IPS DF 19.7 (cell line): ENCODE measurements at places on chromosomes 1 and 21.

GRCh38 chr1:203122159-203122558 is 5.4 kb upstream of the ADORA1 start:
- no peak for DNase-seq

- DNase-seq = no peak
Observed at GRCh38 chr21:20783611-20784010, 214.6 kb upstream of the NCAM2 start.

GRCh38 chr1:181111559-181111958 is 23.1 kb downstream of the IER5 start:
- no peak for DNase-seq

DNA sequence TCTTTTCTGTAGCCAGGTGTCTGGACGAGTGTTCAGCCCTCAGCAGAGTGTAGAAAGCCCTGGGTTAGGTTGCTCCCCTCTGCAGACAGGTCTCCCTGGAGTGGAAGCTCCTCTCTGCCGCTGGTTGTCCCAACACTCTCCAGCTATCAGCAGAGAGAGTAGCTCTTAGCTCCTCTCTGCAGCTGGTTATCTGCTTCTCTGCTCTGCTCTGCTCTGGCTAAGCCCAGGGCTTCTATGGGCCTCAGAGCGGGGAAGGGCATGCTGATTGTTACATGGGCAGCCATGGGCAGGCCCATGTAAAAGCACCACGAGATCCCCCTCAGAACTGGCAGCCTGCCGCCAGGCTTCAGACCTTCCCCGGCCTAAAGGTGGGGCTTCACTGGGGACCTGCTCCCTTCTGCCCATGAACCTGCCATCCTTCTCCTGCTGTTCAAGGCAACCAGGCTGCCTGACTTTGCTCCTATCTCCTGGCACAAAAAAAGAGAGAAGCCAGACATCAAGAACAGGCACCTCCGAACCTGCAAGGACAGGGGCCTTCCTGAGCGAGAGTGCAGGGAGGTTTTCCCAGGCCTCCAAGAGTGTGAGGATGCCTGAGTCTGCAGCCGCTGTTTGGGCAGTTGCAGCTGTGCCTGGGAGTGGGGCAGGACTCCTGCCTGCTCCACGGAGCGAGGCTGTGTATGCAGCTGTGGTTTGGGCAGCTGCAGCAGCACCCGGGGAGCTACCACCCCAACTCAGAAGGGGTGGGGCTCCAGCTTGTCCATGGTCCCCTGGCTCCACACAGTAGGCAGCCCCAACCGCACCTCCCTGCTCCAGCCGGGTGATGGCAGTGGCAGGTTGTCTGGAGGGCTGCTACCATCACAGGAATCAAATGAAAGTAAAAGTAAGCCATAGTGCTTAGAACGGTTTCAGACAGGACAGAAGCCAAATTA is 973.7 kb downstream of the LTN1 start:
- DNase-seq = no peak

- no peak for DNase-seq
Observed at GRCh38 chr1:43942411-43942810, 4.3 kb upstream of the IPO13 start.

DNA sequence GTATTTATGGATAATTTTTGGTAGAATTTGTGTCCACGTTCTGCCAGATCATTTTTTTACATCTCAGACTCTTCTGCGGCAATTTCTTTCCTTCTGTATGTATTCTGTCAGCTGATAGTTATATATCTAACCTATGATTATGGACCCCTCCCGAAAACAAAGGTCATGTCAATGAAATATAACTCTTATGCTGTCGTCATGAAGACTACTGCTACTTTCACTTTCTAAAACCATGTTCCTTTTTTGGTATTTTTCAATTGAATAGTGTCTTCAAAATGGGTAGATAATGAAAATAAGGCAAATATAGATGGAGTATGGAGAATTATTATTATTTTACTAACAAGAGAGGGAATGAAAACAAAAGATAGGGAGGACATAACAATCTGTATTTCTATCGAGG is 3.2 kb downstream of the ANGPTL1 start:
- DNase-seq = no peak

DNA sequence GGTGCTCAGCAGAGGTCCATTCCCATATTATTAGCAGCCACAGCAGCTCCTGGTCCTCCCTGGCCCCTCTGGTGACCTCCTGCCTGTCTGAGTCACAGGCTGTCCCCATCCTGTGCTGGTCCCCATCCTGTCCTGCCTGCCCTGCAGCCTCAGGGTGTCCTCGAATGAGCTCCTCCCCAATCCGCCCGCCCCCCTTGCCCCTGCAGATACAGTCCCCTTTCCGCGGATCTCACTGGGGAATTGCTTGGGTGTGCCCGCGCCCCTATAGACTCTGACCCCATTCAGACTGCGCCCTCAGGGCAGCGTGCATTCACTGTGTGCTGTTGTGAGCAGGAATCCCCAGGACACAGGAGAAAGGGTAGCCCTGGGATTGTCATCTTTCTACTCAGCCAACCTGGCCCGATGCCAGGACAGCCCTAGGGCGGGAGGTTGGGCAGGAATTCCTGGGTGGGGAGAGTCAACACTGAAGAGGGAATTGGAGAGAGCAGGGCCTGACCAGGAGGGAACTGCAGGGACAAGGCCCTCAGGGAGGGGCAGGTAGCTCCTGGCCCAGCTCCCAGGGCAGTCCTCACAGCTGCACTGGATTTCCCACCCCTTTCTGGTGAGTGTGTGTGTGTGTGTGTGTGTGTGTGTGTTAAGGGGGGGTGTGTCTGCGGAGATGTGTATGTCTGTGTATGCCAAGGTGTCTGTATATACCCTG is 1.1 kb upstream of the GUCA2A start:
- no peak for DNase-seq

DNA sequence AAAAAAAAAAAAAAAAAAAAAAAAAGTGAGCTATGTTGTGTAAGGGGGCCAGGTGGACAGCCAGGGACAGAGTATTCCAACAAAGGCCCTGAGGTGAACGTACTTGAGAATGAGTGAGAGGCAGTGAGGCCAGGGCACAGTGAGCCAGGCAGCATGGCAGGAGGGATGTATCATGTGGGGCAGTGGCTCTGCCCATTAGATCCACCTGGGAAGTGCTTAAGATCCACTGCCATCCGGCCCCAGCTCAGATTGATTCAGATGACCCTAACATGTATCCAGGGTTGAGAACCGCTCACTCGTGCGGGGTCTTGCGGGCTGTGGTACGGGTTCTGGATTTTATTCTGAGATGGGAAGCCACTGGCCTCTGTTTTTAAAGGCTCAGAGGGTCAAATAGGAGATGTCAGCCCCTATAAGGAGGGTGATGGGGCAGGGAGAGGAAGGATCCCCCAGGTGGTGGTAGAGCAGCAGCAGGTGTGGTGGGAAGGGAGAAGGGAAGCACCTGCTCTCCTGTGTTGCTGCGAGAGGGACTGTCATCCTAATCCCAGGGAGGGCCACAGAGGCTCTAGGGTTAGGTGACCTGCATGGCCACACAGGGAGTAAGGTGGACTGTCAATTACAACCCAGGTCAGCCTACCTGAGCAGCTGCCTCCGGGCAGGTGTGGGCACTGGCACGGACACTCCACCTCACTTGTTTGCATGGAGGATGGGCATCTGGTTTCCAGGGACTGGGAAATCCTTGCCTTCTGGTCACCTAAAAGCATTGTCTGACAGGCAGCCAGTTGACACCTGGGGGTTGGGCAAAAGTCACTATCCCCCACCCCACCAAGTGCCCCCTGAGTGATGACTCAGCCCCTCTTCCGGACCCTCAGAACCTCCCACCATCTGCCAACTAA is 31.6 kb downstream of the CDK18 start:
- DNase-seq = no peak

DNA sequence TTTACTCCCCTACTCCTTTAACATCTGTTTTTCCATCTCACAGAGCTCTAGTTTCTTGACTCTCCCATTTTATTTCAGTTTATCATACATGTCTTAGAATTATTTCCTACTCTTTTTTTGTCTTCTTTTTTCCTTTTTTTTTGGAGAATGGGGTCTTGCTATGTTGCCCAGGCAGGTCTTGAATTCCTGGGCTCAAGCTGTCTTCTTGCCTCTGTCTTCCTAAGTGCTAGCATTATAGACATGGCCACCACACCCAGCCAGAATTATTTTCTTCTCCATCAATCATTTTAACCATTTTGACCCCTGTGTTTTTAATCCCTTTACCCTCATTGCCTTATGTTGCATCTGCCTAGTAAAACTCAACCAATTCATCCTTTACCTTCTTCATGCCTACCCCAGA is 123.2 kb upstream of the KIAA1614 start:
- no peak for DNase-seq

GRCh38 chr1:1349256-1350012 is at the start of gene DVL1:
DVL1 (minus strand) TSS chr1:1349418; CDS start chr1:1349065, 353 bp downstream.
- no peak for DNase-seq

DNA sequence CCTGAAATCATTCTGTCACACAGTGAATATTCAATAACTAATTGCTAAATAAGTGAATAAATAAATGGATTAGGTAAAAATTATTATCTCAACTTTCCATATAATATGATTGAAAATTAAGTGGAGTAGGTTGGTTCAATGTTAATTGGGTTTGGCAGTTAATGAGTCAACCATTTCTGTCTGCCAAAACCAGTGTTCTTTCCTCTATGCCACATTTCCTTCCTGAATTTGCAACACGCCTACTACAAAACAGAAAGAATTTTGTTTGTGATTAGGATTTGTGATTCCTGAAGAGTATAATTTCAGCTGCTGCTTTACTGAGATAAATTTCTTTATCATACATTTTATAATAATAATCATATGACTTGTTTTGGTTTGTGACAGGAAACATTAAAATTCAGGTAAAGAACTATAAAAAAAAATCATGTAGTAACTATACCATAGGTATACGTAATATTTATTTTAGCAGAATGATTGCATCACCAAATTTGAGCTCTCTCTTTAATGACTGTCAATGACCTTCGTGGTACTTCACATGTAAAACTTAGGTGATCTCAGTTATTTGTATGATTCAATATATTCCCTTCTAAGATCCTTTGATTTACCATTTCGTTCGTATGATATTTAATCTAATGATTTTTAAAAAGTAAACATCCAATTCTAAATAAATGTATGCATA is 241.3 kb downstream of the KCNT2 start:
- DNase-seq = no peak

- no peak for DNase-seq
Observed at GRCh38 chr1:88549536-88549935, 134.5 kb upstream of the PKN2 start.

DNA sequence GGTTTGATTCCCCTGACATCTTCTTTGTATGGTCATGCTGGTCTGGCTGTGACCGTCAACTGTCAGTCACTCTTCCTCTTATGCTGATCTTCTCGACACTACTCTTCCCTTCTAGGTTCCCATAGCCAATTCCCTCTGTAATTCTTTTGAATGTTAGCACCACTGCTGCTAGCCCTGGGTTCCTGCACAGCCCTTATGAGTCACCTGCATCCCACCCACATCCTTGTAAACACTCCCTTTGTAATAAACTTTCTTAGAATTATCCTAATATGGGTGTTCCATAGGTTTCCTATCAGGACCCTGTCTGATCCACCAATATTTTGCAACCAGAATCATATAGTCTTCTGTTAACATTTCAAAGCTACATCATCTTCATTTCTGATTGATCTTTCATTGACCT is 37.1 kb downstream of the JUN start:
- DNase-seq = no peak

GRCh38 chr1:186753241-186753640 is 73.0 kb upstream of the PTGS2 start:
- DNase-seq = no peak

DNA sequence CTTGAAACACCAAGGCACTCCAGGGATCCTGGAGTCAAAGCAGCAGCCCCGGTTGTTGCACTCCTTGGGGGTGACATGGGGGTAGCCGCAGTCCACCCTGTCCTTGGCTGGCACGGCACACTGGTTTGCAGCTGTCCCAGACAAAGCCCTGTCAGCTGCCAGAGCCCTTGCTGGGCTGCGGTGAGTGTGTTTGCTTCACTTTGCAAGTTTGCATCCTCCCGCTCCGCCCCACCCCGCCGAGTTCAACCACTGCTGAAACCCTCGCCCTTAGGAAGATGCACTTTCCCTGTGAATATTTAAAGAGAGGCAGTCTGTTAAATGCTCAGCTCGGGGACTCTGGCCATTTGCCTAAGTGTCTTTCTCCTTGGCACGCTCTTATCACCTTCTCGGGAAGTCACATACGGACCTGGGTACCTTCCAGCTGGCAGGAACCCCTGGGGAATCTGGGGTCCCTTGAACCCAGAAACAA is 1.7 kb downstream of the TFF3 start:
- DNase-seq = no peak

- no peak for DNase-seq
Observed at GRCh38 chr1:47967864-47968555, 29.2 kb downstream of the TRABD2B start.

DNA sequence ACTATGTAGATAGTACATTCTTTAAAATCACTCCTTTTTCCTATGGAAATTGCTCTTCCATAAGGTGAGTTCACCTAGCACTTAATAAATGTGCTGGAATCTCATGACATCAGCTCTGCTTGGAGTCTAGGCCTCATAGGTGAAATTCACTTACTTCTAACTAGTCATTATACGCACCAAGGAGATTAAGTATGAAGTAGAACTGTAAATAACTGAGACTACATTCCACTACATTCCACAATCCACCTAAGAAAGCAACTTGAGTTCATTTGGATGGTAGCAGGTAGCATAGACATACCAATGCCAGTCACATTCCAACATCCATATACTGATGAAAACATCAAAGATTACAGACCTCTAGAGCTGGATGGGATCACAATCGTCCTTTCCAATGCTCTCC is 64.3 kb downstream of the NIBAN1 start:
- DNase-seq = no peak

- DNase-seq = no peak
Observed at GRCh38 chr1:31299365-31299764, 2.5 kb downstream of the ZCCHC17 start.

GRCh38 chr1:93395195-93395594 is 49.5 kb downstream of the DR1 start:
- DNase-seq = no peak

DNA sequence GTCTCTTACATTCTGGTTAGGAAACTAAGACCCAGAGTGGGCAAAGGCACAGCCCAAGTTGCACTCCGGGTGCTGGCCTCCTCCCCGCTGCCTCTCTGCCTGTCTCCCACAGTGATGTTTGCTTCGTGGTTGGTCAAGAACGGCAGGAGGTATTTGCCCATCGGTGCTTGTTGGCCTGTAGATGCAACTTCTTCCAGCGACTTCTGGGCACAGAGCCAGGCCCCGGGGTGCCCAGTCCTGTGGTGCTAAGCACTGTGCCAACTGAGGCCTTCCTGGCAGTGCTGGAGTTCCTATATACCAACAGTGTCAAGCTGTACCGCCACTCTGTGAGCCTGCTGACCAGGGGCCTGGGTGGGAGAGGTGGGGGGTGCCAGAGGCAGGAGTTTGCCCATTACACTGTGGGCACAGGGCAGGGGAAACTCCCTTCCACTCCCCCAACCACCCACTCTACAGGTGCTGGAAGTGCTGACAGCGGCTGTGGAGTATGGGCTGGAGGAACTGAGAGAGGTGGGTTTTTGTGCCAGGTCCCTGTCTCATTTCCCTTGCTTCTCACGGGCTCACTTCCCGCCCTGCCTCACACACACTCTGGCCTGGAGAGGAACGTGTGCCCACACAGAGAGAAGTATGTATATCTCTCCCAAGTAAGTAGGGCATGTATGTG is 1.9 kb downstream of the BTBD19 start:
- DNase-seq = no peak
